Adipocyte (in vitro differentiated cells): ENCODE measurements at places on chromosomes 11 and 22.

DNA sequence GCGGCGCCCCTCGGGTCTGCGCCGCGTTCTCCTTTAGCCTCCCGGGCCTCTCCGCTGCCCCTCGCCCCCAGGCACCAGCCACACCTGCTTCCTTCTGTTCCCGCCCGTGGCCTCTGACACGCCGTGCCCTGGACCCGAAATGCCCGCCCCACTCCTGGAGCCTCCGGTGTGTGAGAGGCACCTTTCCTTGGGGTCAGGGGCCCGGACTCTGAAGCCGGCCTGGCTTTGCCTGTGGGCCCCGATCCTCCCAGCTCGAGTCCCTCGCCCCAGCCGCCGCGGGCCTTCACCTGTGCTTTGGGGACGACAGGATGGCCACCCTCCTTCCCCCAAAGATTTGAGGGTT is 661 bp upstream of the CDPF1 start:
- DNase-seq = no peak

- no peak for DNase-seq
Observed at GRCh38 chr11:130629039-130629438, 180.6 kb downstream of the ADAMTS15 start.

DNA sequence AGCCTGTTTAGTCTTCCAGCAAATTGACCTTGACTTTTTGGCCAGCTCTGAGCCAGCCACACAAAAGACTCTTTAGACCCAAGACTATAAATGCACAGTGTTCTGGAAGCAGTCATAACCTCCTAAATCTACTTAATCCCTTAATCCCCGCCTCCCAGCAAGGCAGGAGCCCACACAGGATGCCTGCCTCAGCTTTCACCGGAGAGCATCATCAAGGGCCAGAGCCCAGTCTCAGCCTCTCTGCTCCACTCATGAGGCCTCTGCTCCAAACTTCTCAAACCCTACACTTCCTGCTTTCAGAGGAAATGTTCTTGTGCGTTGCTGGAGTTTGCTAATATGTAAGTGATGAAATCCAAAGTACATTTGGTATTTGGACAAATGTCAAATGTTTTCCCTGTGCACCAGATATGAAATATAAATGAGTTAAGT is 57.9 kb upstream of the FSHB start:
- DNase-seq = peak; percentile 31

GRCh38 chr22:27727673-27728451 is 73.7 kb downstream of the MN1 start:
- DNase-seq = peak; percentile 47

- DNase-seq = peak; percentile 29
Observed at GRCh38 chr11:8273287-8273686, 9.6 kb upstream of the LMO1 start.

DNA sequence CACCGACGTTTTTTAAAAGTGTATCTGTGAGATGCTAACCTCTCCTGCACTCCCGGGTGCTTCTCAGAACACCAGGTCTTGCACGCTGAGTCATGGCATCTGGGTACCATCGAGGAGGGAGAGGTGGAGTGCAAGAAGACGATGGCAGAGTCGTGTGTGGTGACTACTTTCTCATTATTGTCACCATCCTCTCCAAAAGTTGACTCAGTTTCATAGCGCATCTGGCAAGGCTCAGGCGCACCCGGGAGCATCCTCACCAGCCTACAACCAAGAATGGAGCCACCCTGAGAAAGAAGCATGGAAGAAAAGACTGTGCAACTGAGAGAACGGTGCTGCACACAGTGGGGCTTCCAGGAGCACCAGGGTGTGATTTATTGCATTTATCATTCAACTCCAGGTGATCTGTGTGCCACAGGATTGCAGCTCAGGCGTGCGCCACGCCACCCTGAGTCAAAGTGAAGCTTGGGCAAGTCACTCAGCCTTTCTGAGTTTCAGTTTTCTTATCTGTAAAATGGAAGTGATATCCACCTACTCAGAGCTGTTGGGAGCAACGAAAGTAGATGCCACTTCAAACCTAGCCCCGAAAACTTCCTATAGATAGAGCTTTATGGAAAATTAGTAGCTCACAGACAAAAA is 65.4 kb downstream of the LINC01488 start:
- no peak for DNase-seq

DNA sequence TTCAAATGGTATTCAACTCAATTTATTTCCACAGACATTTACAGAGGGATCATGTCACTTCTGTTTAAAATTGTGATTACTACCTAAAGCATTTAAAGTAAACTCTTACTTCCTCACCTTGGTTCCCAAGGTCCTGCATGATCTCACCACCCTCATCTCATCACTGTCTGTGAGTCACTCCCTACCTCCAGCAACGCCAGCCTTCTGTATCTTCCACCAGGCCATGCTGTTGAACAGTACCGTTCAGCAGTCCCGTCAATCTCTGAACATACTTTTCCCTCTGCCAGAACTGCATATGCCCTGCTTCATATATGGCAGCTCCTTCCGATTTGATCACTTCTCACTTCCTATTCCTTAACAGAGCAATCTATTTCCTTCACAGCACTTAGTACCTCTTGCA is 2.0 kb downstream of the FBXO3 start:
- no peak for DNase-seq

- peak; percentile 70 for DNase-seq
Observed at GRCh38 chr11:110173811-110174644, 80.8 kb downstream of the ZC3H12C start.

DNA sequence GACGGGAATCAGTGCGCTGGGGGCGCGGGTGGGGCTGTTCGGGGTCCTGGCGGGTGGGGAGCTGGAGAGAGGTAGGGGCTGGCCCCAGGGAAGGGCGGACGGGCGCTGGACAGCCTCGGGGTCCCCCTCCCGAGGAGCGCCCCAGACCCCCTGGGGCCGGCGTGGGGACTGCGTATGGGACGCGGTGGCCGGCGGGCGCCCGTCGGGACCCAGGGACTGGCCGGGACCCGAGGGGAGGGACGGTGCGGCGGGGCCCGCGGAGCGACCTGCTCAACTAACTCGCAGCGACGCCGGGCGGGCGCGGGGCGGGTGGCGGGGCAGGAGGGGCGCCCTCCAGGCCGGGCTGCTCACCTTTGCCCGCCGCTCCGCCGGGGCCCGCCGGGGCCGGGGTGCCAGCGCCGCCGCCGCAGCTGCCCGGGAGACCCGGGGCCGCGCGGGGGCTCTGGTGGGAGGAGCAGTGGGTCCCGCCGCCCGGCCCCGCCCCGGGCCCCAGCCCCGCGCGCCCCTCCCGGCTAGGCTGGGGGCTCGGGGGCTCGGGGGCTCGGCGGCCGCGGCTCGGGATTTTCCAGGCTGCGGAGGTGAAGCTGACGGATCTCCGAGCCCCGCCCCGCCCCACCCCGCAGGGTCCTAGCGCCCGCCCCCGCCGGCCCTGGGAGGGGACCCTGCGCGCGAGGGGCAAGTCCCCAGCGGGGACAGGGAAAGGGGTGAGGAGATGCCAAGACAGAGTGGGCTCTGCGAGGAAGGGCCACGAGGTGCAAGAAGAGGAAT is 12.3 kb downstream of the STARD10 start:
- DNase-seq = peak; percentile 49

DNA sequence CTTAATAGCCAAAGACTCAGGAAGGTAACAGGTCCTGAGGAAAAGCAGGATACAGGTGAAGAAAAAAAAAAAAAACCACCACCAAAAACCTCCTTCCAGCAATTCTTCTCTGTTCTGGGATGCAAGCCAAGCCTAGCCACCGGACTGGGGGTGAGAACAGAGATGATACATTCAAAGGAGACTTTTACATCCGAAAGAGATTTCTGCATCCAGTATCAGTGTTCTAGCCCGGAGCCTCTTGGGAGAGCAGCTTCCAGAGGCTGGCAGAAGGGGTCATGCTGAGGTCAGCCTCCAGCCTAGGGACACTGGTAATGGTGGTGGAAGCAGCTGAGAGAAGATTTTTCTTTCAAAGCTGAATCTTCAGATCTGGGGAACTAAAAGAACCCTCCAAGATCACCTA is 76.2 kb downstream of the KCNC1 start:
- DNase-seq = peak; percentile 45

GRCh38 chr11:69938206-69938605 is 119.0 kb upstream of the FGF3 start:
- DNase-seq = no peak

- DNase-seq = no peak
Observed at GRCh38 chr22:39289975-39290720, 29.3 kb downstream of the RPL3 start.

DNA sequence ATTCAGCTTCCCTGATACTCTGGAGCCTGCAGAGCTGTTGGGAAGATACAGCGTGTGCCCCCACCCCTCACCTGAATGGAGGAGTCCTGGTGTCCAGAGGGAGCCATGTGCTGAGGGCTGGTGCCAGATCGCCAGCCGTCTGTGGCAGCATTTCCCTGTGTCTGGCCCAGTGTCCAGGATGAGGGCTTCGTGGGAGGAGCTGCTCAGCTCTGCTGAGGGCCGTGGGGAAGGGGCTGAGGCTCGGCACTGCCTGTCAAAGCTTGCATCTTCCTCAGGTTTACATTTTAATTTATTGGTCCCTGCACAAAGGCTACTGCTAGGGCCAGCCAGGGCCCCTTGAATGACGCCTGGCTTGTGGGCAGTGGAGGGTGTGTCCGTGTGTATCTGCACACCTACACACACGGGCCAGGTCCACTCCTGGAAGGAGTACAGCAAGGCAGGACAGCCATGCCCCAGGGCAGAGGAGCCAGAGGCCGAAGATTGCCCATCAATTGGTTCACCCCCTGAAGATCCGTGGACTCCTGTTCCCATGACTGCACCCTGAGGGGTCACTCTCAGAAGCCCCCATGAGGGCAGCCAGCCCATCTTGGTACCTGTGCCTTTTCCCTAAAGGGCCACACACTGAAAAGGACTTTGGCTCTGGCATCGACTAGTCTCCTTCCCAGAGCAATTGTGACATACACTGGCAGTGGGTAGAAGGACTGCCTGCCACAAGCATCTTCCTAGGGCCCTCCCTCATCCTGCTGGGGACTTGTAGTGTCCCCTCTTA is 107.7 kb upstream of the PARVA start:
- no peak for DNase-seq

DNA sequence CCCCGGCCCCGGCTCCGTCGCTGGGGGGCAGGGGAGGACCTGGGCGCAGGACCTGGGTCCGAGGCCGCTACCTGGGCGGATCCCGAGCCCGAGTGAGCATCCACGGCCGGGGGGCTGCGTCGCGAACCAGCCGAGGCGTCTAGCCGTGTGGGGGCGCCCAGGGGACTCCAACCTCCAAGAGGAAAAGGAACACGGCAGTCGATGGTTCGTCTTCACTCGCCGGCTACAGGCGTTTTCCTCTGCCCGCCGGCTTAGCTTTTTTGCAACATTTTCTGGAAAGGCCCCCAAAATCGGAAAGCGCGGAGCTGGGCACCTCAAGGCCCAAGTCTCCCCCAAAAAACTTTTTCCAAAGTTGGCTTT is 666 bp downstream of the PDGFB start:
- DNase-seq = no peak

DNA sequence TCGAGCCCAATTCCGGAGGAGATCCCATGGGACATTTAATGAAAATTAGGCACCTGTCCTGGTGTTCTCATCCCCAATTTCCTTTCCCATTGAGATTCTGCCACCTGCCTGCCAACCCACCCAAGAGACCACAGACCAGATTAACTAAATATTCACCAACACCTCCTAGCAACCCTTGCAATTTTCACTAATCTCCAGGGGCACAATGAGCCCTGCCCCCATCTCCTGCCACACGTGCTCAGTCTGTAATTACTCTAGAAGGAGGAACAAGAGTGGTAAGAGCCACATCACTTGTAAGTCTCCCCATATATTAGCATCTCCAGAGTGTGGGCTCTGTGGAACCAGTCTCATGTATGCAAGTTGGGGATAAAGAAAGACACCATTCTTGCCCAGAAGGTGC is 38.0 kb downstream of the IL18BP start:
- DNase-seq = no peak

GRCh38 chr22:32569956-32570355 is 95.3 kb downstream of the FBXO7 start:
- DNase-seq = no peak

GRCh38 chr11:34948696-34949095 is 32.3 kb downstream of the PDHX start:
- peak; percentile 62 for DNase-seq

DNA sequence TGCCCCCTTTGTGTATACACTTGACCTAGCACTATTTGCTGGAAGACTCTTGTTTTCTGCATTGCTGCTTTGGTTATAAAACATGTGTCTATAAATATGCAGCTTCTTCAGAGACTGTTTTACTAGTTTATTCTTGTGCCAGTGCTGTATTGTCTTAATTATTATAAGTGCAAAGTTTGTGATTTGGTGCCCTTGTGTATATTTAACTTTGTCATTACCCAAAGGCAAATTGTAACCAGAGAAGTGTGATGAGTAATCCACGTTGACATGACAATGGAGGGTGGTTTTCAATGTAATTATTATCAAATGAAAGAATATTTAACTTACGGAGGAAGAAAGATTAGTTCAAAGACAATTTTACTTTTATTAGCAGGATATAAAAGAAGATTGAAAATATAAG is 75.0 kb upstream of the PRODH start:
- DNase-seq = no peak

DNA sequence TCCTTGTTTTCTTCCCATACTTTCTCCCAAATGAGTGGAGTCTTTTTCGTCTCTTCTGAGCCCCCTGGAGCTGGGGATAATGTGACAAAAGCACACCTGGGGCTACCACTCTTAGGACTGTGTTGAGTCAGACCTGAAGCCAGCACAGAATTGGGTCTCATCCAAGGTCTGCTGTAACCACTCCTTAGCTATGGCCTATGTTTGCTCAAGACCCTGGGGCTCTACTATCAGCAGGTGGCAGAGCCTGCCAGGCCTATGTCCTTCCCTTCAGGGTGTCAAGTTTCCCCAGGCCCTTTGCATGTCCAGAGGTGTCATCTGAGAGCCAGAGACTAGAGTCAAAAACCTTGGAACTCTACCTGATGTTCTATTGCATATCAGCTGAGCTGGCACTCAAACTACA is 335.7 kb downstream of the DDX10 start:
- no peak for DNase-seq

DNA sequence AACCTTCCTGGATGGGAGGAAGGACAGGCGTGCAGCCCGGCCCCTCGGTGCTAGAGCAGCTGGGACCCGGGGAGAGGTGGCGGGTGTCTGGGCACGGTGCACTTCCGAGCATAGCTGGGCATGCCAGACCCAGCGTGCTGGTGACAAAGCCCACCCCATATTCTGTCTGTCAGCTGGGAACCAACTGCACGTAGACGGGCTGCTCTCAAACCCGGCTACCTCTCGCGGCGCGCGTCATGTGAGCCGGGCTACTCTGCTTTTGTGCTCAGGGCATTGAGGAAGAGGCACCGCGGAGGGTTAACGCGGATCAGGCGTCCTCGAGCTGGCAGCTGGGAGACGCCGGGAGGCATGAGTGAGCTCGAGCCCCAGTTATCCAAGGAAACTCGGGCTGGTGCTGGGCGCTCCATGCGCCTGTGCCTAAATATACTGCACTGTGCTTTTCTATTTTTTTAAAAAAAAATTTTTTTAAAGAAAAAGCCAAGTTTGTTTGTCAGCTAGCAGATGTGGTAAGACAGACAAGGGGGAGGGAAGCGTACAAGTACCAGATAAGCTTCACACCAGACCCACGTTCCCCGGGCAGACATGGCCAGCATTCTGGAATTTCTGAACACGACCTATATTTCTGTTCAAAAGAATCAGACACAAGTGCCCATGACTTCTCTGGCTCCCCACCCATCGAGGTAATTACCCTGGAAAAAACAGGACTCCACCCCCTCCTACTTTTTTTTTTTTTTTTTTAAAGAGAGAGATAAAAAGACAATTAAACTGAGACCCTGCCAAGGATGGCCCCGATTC is 425.6 kb downstream of the SHANK2 start:
- DNase-seq = peak; percentile 32
